ENCODE measurements at places on chromosomes 7 and 10. TPM values are rescaled to one million over a fixed set of nuclear protein-coding genes. Genes with fewer than 3 reads are reported as not detected.

The CARD11 gene
- 0.55 TPM for total RNA-seq

The EBF3 gene
- 5.8 TPM for total RNA-seq

The PRPS1L1 gene
- total RNA-seq = not detected

The ACTL6B gene
- not detected for total RNA-seq

The TAS2R4 gene
- not detected for total RNA-seq

The C10orf67 gene
- total RNA-seq = 0.44 TPM

The C10orf53 gene
- total RNA-seq = not detected

GRCh38 chr7:28649189-28649588 lies 236.9 kb downstream of the CREB5 start:
- no peaks in the 10 kb centered on the region for H3K27me3 ChIP-seq
- no peak for DNase-seq
- H3K36me3 ChIP-seq = no peaks in the 10 kb centered on the region
- no peak overlapping the region for H3K4me3 ChIP-seq

DNA sequence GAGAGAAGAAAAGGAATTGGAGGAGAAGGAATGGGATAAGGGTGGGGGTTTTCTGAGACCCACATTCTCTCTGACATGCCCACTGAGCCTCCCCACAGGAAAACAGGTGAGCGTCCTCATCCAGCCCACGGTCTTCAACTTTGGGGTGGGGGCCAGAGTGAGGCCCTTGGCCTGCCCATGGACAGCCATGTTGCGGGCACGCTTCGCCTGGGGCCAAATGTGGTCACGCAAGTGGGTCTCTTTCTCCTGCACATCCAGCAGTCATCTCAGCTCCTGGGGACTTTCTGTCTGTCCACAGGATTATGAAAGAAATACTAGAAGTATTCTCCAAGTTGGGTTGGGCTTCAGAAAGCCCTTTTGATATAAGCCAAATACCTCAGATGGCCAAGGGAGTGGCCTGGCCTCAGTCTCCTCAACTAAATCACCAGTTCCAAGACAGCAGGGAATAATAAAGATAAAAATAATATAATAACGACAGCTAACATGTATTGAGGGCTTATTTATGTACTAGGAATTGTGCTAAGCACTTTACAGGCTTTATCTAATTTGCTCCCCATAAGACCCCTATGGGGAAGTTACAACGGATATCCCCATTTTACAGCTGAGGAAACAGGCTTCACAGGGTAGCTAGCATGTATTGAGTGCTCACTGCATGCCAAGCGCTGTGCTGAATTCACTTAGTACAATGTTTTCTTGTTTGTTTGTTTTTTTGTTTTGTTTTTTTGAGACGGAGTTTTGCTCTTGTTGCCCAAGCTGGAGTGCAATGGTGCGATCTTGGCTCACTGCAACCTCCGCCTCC lies 57.2 kb upstream of the LBX1 start:
- no peak for DNase-seq
- peaks cover 16% of the 10 kb centered on the region for H3K4me1 ChIP-seq
- peaks cover 17% of the 10 kb centered on the region for H3K27me3 ChIP-seq
- H3K36me3 ChIP-seq = no peaks in the 10 kb centered on the region

GRCh38 chr10:35236739-35237138 lies 99.6 kb upstream of the CCNY start:
- no peak for DNase-seq
- no peak overlapping the region for H3K27ac ChIP-seq
- H3K36me3 ChIP-seq = no peaks in the 10 kb centered on the region
- no peak overlapping the region for H3K4me3 ChIP-seq

GRCh38 chr7:26989897-26990670 lies 105.7 kb downstream of the HOXA1 start:
- no peak for DNase-seq
- no peaks in the 10 kb centered on the region for H3K36me3 ChIP-seq
- H3K4me3 ChIP-seq = no peak overlapping the region
- no peaks in the 10 kb centered on the region for H3K4me1 ChIP-seq

DNA sequence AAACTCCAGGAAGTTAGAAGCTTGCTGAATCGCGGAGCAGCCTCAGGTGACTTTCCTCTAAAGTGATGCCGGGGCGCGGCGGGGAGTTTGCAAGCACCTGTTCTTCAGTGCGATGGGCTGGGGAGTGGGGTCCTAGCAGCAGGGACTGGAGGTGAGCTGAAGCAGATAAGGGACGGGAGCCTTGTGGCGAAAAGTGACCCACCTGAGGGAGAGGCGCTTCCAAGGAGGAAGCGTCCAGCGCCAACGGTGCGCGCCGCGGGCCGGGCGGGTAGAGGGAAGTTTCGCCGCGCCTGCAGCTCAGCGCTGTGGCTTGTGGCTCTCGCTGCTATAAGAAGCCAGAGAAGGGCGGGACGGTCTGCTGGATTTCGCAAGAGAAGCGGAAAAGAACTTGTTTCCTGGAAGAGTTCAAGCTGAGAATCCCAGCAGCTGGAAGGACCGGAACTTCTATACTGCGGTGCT lies at the start of gene STEAP4:
Gene STEAP4 (minus strand): TSS at position 305 of the 459 bp plus-strand sequence. CDS start 22,625 bp downstream, outside the sequence.
- DNase-seq = peak; percentile 94
- no peaks in the 10 kb centered on the region for H3K4me1 ChIP-seq
- no peaks in the 10 kb centered on the region for H3K36me3 ChIP-seq
- H3K4me3 ChIP-seq = peak within 1 kb of the TSS; percentile 41
- no peaks in the 10 kb centered on the region for H3K27me3 ChIP-seq
- peak within 1 kb of the TSS; percentile 69 for H3K27ac ChIP-seq

DNA sequence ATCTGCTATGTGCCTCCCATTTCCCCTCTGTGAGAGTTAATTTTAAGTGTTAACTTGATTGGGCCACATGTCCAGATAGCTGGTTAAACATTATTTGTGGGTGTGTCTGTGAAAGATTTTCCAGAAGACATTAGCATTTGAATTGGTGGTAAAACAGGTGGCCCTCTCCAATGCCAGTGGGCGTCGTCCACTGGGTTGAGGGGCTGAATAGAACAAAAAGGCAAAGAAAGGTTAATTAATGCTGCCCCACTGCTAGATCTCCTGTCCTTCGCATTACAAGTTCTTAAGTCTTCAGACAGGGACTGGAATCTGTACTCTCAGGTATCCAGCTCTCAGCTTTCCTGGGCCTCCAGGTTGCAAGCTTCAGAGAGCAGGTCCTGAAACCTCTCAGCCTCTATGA lies 1160.9 kb upstream of the LRRN3 start:
- no peaks in the 10 kb centered on the region for H3K36me3 ChIP-seq
- DNase-seq = no peak
- no peak overlapping the region for H3K4me3 ChIP-seq

- H3K4me3 ChIP-seq = peak overlapping the region; percentile 83
- peaks cover 51% of the 10 kb centered on the region for H3K4me1 ChIP-seq
- H3K27ac ChIP-seq = peak overlapping the region; percentile 84
- no peak for DNase-seq
Measured at GRCh38 chr7:55571511-55572377, 558 bp downstream of the VOPP1 start.

DNA sequence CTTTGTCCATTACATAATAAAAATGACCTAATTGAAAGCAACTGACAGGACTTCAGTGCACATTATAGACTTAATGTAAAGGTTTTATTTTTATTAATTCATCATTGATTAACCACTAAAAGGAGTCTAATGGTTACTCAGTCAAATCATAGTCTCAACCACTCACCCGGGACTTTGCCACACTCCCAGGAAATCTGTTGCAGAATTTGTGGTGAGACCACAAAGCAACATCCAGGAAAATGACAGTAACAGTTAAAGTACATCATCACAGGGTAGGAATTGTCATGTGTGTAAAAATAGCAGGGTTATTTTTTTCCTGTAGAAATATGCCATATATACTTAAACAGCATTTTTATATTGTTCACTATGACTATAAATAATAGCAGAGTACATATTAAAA lies 6.3 kb upstream of the HGF start:
- H3K4me1 ChIP-seq = no peaks in the 10 kb centered on the region
- DNase-seq = no peak
- no peak overlapping the region for H3K27ac ChIP-seq
- no peaks in the 10 kb centered on the region for H3K27me3 ChIP-seq
- H3K4me3 ChIP-seq = no peak overlapping the region
- no peaks in the 10 kb centered on the region for H3K36me3 ChIP-seq

GRCh38 chr10:49595003-49595712 lies 15.0 kb upstream of the SLC18A3 start:
- no peak overlapping the region for H3K27ac ChIP-seq
- no peak overlapping the region for H3K4me3 ChIP-seq
- DNase-seq = no peak
- no peaks in the 10 kb centered on the region for H3K27me3 ChIP-seq
- H3K36me3 ChIP-seq = no peaks in the 10 kb centered on the region

- no peak for DNase-seq
- no peak overlapping the region for H3K4me3 ChIP-seq
- no peak overlapping the region for H3K27ac ChIP-seq
- peaks cover 15% of the 10 kb centered on the region for H3K4me1 ChIP-seq
- no peaks in the 10 kb centered on the region for H3K27me3 ChIP-seq
Measured at GRCh38 chr10:118950997-118951637, 78.4 kb upstream of the NANOS1 start.

- no peak overlapping the region for H3K27ac ChIP-seq
- no peaks in the 10 kb centered on the region for H3K27me3 ChIP-seq
- no peaks in the 10 kb centered on the region for H3K4me1 ChIP-seq
- H3K4me3 ChIP-seq = no peak overlapping the region
- H3K36me3 ChIP-seq = no peaks in the 10 kb centered on the region
Measured at GRCh38 chr7:3240826-3241430, 60.1 kb upstream of the SDK1 start.

All from right atrium auricular region (tissue), 2 donors.